HTR-8/SVneo (cell line): ENCODE measurements at places on chromosomes 3 and 15.
A peak's percentile ranks its signal among the peaks of the same experiment; 100 is the strongest.

DNA sequence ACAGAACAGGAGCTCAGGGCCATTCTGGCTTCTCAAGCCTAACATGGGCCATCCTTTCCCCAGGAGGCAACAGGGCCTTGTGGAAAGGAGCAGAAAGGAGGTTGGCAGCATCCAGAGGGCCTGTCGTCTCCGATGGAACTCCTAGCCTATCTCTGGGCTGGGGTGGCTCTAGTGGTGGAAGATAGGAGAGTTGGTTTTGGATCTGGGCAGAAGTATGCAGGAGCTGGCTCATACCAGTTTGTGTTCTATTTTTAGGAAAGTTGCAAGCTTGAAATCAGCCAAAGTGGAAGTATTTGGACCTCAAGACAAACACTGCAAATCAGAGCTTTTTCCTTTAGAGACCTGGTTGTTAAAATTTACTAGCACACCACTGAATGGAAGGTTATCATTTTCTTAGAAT lies 35.4 kb upstream of the XCR1 start:
- no peak for DNase-seq

GRCh38 chr3:154112146-154112852 lies 8.9 kb upstream of the ARHGEF26 start:
- DNase-seq = no peak

- DNase-seq = no peak
Measured at GRCh38 chr15:74458473-74458872, 2.5 kb downstream of the UBL7 start.

GRCh38 chr3:144160627-144161026 lies 189.0 kb downstream of the DIPK2A start:
- no peak for DNase-seq

- peak; percentile 8 for DNase-seq
Measured at GRCh38 chr3:168620854-168621253, 525.1 kb upstream of the GOLIM4 start.

GRCh38 chr3:152266221-152266995 lies 2.3 kb upstream of the MBNL1 start:
- DNase-seq = peak; percentile 67

DNA sequence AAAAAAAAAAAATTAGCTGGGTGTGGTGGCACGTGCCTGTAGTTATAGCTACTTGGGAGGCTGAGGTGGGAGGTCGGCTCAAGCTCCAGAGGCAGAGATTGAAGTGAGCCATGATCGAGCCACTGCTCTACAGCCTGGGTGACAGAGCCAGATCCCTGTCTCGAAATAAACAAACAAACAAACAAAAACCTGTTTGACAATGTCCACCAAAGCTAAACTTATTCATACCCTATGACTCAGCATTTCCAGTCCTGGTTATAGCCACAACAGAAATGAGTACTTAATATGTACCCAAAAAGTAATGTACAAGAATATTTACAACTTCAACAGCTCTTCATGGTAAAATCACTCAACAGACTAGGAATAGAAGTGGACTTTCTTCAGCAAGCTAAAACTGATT lies 31.1 kb downstream of the SERP1 start:
- DNase-seq = no peak

DNA sequence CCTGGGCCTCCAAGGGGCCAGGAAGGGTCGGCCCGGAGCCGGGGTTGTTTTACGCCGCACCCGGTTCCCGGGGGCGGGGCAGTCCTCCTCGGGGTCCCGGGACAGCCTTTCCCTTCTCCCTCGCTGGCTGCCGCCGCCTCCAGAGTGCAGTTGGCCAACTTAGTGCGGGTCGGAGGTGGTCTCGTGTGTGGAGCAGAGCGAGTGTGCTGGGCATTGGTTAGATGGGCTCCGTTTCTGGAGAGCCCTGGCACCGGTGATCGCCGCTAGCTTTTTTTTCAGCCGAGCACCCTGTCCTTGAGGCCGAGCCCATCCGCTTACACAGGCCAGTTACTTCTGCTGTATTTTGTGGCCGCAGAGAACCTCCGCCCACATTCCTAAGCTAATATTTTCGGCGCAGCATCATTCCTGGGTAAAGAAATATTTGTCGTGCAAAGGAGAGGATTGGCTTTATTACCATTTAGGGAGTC lies 585 bp downstream of the KIF23 start:
- DNase-seq = peak; percentile 84

DNA sequence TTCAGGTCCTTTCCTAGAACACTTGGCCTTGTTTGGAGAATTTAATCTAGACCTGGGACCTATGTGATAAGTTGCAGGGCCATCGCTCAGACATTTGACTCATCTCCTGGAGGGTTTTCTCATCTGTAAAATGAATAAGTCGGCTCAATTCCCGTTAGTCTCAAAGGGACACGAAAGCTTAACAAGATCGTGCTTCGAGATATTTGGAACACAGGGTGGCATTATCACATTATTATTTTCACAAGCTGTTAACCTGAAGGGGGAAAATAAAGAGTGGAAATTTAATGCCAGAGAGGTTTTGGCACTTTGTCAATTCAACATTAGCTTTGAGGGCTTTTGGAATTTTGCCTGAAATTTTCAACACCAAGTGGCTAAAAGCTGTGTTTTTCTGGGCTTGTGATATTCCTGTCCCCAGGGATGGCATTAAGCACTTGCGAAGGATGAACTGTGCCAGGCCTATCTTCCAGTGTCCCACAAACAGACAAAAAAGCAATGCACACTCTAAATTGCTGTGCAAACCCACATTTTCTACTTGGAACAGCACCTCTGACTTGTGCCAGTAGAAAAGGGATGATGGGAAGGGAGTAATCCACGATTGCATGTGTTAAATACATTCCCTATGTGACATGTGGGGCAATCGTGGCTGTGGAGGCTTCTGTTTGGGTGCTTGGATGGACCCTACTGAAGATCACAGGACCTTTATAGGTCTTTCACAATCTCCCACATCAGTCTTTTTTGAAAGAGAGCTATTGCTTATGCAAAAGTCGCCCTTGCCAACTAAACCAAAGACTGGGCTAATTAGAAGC lies 478.7 kb downstream of the MFSD1 start:
- no peak for DNase-seq

- DNase-seq = no peak
Measured at GRCh38 chr15:27268923-27269322, 297.9 kb downstream of the GABRG3 start.

DNA sequence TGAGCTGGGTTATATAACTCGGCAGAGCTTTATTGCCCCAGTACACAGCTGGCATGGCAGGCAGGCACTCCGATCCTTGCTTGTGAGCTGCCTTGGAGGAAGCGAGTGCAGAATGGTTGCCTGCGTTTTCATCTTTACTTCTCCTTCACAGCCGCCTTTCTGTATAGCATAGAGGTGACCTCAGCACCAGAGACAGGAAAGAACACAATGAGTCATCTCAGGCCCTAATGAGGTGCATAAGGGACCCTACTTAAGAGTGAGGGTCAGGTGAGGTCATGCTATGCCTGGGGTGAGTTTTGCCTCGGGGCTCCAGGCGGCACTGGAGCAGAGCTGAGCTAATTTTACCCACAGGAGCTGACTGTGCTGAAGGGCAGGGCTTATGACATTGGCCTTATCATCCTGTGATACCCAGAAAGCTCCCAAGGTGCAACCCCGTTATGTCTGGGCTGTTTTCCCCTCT lies 43.5 kb downstream of the LPP start:
- DNase-seq = peak; percentile 60

GRCh38 chr3:181722156-181722555 lies 10.4 kb downstream of the SOX2 start:
- DNase-seq = no peak

- no peak for DNase-seq
Measured at GRCh38 chr3:22474706-22475445, 723.9 kb upstream of the ZNF385D start.

GRCh38 chr3:71022551-71023335 lies 560.8 kb downstream of the FOXP1 start:
- DNase-seq = no peak

GRCh38 chr3:103127737-103128136 lies 692.9 kb downstream of the ZPLD1 start:
- no peak for DNase-seq

GRCh38 chr3:183437061-183437460 lies 8.6 kb upstream of the MCF2L2 start:
- no peak for DNase-seq

DNA sequence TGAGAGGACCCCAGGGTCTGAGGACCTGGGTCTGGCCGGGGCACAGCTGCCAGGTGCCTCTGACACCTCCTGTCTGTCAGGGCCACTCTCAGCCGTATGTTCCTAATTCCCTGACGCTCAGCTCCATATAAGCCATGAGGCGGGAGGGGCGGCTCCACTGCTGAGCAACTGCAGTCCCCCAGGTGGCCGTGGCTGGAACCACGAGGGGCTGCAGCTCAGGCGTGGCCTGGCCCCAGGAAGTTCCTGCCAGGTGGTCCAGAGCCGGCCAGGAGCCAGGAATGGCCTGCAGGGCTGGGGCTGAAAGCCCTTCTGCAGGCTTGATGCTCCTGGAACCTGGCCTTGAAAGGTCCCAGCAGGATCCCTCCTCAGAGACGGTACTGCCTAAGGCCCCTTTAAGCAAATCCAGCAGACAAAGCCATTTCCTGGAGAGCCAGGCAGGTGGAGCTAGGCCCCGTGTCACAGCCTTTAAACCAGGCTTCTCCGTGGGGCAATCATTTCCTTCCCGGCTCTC lies 118.0 kb downstream of the CHSY1 start:
- DNase-seq = no peak

DNA sequence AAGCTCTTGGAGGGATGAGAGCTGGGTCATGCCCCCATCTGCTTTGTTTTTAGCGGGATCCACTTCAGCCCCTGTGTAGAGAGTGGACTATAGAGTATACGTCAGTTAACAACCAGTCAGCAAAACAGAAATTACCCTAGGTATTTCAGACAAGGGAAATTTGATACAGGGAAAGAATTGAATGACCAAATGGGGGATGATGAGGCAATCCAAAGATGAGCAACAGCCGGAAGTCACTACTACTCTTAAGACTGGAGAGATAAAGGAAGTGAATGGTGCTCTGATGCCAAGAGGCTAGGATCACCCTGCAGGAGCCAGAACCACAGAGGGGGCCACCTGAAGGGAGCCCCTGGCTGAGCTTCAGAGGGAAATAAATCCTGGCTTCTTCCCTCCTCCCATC lies 1.7 kb upstream of the GPR62 start:
- peak; percentile 75 for DNase-seq

DNA sequence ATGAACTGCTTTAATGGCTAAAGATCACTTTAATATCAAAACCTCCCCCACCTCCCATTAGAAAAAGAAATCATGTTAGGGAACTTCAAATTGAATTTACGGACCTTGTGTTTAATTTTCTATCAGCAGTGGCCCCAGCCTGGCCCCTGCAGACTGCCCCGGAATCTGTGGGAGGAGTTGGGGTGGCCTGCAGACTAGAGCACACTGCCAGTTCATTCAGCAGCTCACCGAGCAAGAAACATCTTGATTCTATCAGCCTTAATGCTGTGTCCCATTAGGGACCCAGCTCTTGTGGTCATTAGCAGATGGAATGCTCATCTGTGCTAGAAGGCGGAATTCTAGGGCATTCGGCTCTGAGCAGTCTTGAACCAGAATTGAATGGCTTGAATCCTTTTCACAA lies 54.2 kb downstream of the FLNB start:
- no peak for DNase-seq

- DNase-seq = no peak
Measured at GRCh38 chr3:114567771-114568170, 273.9 kb downstream of the TIGIT start.

- peak; percentile 34 for DNase-seq
Measured at GRCh38 chr3:185152410-185153170, at the start of gene C3orf70. C3orf70 (minus strand) TSS chr3:185153060; CDS start chr3:185152823, 237 bp downstream.

DNA sequence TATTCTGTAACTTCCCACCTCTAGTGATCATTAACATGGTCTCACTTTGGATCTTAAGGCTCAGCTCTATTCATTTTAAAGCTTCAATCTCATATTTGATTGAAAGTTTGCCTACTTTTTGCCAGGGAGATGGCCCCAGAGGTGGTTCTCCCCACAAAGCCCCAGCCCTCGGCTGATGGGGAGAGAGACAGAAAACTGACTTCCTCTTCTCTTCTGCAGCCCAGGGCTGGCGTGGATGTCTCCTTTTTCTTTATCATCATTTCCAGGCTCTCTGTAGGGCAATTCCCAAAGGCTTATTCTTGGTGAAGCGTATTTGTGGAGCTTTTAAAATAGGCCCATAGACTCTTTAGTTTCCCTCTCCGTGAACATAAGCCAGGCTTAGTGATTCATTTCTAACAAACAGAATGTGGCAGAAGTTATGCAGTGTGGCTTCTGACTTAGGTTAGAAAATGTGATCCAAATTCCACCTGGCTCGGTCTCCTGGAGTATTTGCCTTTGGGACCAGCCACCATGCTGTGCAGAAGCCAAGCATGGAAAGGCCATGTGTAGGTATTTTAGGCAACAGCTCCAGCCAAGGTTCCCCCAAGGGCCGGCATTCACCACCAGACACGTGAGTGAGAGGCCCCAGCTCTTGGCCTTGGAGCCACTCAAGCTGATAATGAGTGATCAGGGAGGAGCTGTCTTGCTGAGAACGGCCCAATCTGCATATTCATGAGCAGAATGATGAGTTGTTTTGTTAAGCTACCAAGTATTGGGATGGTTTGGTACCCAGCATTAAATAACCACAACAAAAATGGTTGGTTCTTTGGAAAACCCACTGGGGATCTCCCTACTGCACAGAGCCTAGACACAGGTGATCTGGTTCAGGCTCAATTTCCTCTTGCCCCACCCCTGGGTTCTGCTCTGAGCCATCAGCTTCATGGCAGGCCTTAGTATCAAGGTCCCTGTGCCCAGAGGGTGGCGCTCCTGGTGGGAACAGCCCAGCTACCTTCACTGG lies 353.2 kb upstream of the PROK2 start:
- DNase-seq = no peak

DNA sequence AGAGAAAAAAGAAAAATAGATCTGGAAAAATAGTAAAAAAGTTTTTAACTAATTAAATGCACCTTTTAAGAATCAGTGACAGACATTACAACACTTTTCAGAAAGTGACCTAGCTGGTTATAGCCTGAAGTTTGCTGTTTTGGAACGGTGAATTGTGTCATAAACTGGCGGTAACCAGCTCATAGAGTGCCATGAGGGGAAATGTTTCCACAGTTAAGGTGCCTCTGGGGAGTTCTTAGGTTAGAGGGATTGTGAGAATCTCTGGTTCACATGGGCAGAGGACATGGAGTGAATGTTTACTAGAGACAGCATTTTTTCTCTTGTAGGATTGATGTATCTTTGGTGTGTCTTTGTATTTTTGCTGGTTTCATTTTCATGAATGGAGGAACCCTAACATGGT lies 2.8 kb downstream of the TBC1D23 start:
- no peak for DNase-seq

GRCh38 chr15:79903626-79904025 lies 6.8 kb upstream of the MTHFS start:
- no peak for DNase-seq

GRCh38 chr3:3665961-3666640 lies 133.1 kb upstream of the LRRN1 start:
- no peak for DNase-seq

- DNase-seq = no peak
Measured at GRCh38 chr3:123499322-123499721, 50.4 kb upstream of the ADCY5 start.

GRCh38 chr3:50523279-50523811 lies 19.9 kb upstream of the CACNA2D2 start:
- DNase-seq = no peak

GRCh38 chr3:20319551-20319950 lies 133.5 kb upstream of the SGO1 start:
- no peak for DNase-seq
